ENCODE measurements at places on chromosomes 2 and 18.

GRCh38 chr2:62724886-62725711, 19.6 kb downstream of the EHBP1 start:
- no peaks in the 10 kb centered on the region for H3K27me3 ChIP-seq
- H3K4me3 ChIP-seq = no peak overlapping the region
- H3K27ac ChIP-seq = no peak overlapping the region
- H3K36me3 ChIP-seq = peaks cover 24% of the 10 kb centered on the region
- DNase-seq = no peak

GRCh38 chr2:42012137-42012536, 35.7 kb upstream of the PKDCC start:
- no peak for DNase-seq
- peaks cover 16% of the 10 kb centered on the region for H3K4me1 ChIP-seq
- no peaks in the 10 kb centered on the region for H3K27me3 ChIP-seq
- H3K36me3 ChIP-seq = no peaks in the 10 kb centered on the region
- H3K4me3 ChIP-seq = no peak overlapping the region

GRCh38 chr2:27241761-27242613, 20.9 kb downstream of the SLC30A3 start:
- peaks cover 28% of the 10 kb centered on the region for H3K36me3 ChIP-seq
- no peaks in the 10 kb centered on the region for H3K4me1 ChIP-seq
- H3K4me3 ChIP-seq = no peak overlapping the region
- H3K27ac ChIP-seq = no peak overlapping the region
- H3K27me3 ChIP-seq = no peaks in the 10 kb centered on the region

GRCh38 chr2:65728477-65729180, 296.2 kb upstream of the SPRED2 start:
- no peak for DNase-seq
- no peak overlapping the region for H3K4me3 ChIP-seq
- peaks cover 6% of the 10 kb centered on the region for H3K36me3 ChIP-seq
- H3K4me1 ChIP-seq = peaks cover 3% of the 10 kb centered on the region

GRCh38 chr2:204313256-204313655, 232.0 kb upstream of the PARD3B start:
- H3K4me1 ChIP-seq = peaks cover 16% of the 10 kb centered on the region
- H3K36me3 ChIP-seq = no peaks in the 10 kb centered on the region
- H3K4me3 ChIP-seq = no peak overlapping the region
- H3K27ac ChIP-seq = no peak overlapping the region
- no peaks in the 10 kb centered on the region for H3K27me3 ChIP-seq

DNA sequence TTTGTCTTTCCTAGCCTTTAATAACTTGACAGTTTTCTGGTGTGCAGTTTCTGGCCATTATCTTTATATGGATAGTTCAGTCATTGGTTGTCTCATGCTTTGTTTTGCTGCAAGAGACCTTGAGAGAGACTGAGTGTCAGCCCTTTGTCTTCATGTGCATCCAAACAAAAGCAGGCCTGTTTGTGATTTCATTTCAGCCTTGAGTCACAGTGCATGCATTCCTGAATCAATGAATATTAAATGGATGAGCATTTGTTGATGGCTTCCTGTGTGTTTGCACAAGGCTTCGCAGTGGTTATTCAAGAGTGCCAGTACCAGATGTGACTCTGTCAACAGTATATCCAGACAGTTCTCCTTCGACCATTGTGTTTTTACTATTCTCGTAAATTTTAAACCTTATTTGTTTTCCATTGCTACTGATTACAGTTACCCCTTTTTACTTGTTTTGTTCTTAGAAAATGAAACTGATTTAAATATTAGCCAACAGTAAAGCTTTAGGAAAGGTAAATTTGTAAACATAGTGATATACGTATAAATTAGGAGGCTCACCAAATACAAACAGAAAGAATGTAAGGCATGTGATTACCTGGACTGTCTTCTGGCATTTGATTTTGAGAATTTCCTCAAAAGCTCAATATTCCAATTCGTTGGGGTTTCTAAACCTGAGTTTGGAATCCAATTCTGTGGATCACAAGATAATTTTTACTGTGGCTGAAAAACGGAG, 319.8 kb downstream of the CTNNA2 start:
- H3K4me3 ChIP-seq = no peak overlapping the region
- H3K27me3 ChIP-seq = no peaks in the 10 kb centered on the region
- peaks cover 8% of the 10 kb centered on the region for H3K4me1 ChIP-seq
- DNase-seq = no peak

DNA sequence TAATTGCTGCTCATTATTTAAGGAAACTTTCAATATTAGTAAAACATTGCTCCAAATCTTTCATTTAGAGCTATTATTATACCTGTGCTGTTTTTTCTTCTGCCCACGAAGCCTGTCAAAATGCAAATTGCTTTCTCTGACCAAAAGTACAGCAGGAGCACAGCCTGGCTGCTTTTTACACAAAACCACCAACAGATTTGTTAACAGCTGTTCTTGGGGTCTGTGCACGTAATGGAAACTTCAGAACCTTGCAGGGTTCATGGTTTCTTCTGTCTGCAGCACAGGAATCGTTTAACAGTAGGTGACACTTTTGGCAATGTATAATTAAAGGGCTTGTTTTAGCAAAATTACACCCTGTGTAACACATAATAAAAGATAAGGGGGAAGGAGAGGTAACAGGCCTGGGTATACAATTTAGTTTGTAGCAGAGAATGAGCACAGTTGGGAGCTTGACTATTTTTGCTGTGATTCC, 447.3 kb downstream of the KCNJ3 start:
- H3K4me1 ChIP-seq = peaks cover 33% of the 10 kb centered on the region
- no peak for DNase-seq
- H3K4me3 ChIP-seq = no peak overlapping the region
- no peaks in the 10 kb centered on the region for H3K27me3 ChIP-seq

DNA sequence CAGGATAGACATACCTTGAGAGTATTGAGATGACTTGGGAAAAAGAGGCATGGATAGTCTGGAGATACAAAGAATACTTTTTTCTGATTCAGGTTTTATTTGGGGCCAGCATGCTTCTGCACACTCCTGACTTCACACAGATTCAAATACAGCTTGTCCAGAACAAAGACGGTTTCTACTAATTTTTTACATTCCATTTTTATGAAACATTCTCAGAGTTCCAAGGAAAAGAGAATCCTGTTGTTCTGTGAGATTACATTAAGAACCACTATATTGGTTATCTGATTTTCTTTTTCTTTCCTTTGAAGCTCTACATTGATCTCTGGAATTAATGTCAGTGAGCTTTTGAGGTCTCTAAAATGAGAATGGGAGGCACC, 41.0 kb downstream of the PTPRM start:
- DNase-seq = no peak
- H3K27me3 ChIP-seq = no peaks in the 10 kb centered on the region

DNA sequence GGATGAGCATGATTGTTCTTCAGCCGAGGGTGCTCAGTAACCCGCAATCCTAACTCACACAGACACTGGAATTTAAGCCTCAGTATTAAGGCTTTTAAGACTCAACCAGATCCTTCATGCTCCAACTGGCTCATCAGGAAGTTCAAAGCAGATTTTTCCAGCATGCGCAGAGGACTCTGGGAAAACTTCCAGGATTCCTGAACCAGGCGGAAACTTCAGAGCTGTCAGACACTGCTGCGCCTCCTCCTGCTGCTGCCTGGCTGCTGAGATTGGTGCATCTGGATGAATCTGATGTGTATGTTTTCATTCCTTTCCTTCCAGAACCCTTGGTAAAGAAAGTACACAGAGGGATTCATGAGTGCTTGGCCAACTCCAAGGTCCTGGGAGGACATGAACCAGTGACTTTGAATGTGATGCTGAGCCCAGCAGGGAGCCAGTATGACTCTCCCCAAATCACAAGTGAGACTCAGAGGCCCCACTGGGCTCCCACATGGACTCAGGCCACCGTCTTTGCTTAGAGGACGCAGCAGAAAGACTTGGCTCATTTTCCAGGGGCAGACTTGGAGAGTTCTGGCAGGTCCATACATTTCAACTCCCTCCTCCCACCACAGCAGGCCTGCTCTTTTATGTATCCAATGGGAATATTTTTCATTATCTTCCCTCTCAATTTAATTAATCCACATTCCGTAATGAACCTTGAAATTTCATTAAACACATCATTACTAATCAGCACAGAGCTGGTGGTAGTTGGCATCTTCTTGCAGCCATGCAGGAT, 143.5 kb upstream of the HDAC4 start:
- no peak overlapping the region for H3K4me3 ChIP-seq
- H3K27ac ChIP-seq = peak overlapping the region; percentile 65
- DNase-seq = no peak
- H3K36me3 ChIP-seq = no peaks in the 10 kb centered on the region

- peak overlapping the region; percentile 27 for H3K27ac ChIP-seq
- no peak overlapping the region for H3K4me3 ChIP-seq
- peaks cover 2% of the 10 kb centered on the region for H3K36me3 ChIP-seq
- DNase-seq = no peak
- peaks cover 59% of the 10 kb centered on the region for H3K4me1 ChIP-seq
- H3K27me3 ChIP-seq = no peaks in the 10 kb centered on the region
Observed at GRCh38 chr18:55506074-55506473, 81.9 kb downstream of the TCF4 start.

DNA sequence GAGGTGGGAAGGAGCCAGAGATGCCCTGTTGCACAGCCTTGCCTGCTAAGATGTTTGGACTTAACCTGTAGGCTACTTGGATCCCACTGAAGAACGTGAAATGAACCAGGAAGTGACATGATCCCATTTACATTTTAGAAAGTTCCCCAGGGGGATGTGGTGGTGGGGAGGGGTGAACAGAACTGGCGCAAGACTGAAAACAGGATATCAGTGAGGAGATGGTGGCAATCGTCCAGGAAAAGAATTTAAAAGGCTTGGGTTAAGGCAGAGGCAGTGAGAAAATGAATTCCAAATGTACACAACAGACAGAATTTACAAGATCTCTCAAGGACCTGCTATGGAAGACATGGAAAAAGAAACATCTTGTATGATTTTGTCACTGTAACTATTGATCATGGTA, 42.3 kb downstream of the SULT1C2 start:
- peaks cover 12% of the 10 kb centered on the region for H3K4me1 ChIP-seq
- no peak for DNase-seq
- H3K27ac ChIP-seq = peak overlapping the region; percentile 19
- no peaks in the 10 kb centered on the region for H3K36me3 ChIP-seq

GRCh38 chr2:226780431-226780830, 19.2 kb downstream of the IRS1 start:
- H3K4me3 ChIP-seq = no peak overlapping the region
- H3K27ac ChIP-seq = peak overlapping the region; percentile 66
- H3K4me1 ChIP-seq = peaks cover 42% of the 10 kb centered on the region
- no peaks in the 10 kb centered on the region for H3K27me3 ChIP-seq

- no peak overlapping the region for H3K4me3 ChIP-seq
- H3K4me1 ChIP-seq = peaks cover 79% of the 10 kb centered on the region
- no peak for DNase-seq
- no peaks in the 10 kb centered on the region for H3K27me3 ChIP-seq
- peak overlapping the region; percentile 90 for H3K27ac ChIP-seq
Observed at GRCh38 chr18:366466-367061, 98.7 kb upstream of the THOC1 start.

- no peak overlapping the region for H3K4me3 ChIP-seq
- H3K36me3 ChIP-seq = no peaks in the 10 kb centered on the region
- H3K4me1 ChIP-seq = peaks cover 7% of the 10 kb centered on the region
- H3K27me3 ChIP-seq = peaks cover 3% of the 10 kb centered on the region
- no peak for DNase-seq
Observed at GRCh38 chr2:26530240-26530540, 52.3 kb upstream of the OTOF start.

DNA sequence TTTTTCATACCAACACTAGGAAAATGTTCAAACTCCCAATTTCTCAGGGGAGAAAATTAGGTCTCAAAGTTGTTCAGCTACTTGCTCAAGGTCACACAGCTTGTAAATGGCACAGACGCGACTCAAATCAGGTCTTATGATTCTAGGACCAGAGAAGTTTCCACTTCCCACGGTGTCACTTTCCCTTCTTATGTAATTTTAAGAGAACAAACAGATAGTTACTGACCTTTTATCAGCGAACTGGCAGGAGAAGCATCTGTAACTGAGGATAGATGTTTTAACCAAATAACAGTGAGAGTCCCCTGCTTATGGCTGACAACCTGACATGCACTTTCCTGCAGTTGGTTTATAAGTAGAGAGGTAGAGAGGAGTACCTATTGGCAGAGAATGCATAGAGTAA, 2.1 kb upstream of the KCNJ3 start:
- H3K27ac ChIP-seq = no peak overlapping the region
- no peak for DNase-seq
- no peak overlapping the region for H3K4me3 ChIP-seq
- H3K27me3 ChIP-seq = peaks cover 46% of the 10 kb centered on the region

GRCh38 chr18:47175283-47175897, 774 bp downstream of the IER3IP1 start:
- H3K36me3 ChIP-seq = no peaks in the 10 kb centered on the region
- no peak overlapping the region for H3K27ac ChIP-seq
- H3K27me3 ChIP-seq = peaks cover 11% of the 10 kb centered on the region

GRCh38 chr18:4549164-4549872, 94.2 kb upstream of the DLGAP1 start:
- H3K36me3 ChIP-seq = no peaks in the 10 kb centered on the region
- no peak overlapping the region for H3K4me3 ChIP-seq
- peaks cover 11% of the 10 kb centered on the region for H3K4me1 ChIP-seq
- H3K27ac ChIP-seq = no peak overlapping the region
- H3K27me3 ChIP-seq = no peaks in the 10 kb centered on the region

GRCh38 chr2:136005462-136006196, 20.2 kb upstream of the DARS1 start:
- no peak overlapping the region for H3K4me3 ChIP-seq
- no peaks in the 10 kb centered on the region for H3K27me3 ChIP-seq
- H3K36me3 ChIP-seq = peaks cover 3% of the 10 kb centered on the region
- DNase-seq = no peak
- no peak overlapping the region for H3K27ac ChIP-seq
- H3K4me1 ChIP-seq = peaks cover 17% of the 10 kb centered on the region

DNA sequence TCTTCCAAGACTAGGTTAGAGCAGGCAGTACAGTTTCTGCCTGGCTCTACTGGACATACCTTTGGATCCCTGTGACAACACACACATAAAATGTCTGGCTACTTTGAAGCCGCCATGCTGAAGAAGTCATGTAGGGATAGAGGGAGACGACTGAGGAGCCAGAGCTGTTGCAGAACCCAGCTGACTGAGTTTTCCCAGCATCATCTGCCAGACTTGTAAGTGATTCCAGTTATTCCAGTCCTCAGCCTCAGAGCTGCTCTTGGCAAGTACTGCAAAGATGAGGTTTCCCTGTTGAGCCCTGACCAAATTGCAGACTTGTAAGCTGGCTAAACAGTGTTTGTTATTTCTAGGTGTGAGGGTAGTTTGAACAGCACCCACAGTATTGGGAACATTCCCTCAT, 31.5 kb upstream of the TSPYL6 start:
- DNase-seq = no peak
- peaks cover 1% of the 10 kb centered on the region for H3K4me1 ChIP-seq
- H3K4me3 ChIP-seq = no peak overlapping the region
- H3K27me3 ChIP-seq = peaks cover 28% of the 10 kb centered on the region
- H3K27ac ChIP-seq = no peak overlapping the region

- no peak overlapping the region for H3K27ac ChIP-seq
- no peak overlapping the region for H3K4me3 ChIP-seq
Observed at GRCh38 chr18:12005538-12006487, 24.5 kb downstream of the IMPA2 start.
